ENCODE measurements at places on chromosomes 12 and 14.

DNA sequence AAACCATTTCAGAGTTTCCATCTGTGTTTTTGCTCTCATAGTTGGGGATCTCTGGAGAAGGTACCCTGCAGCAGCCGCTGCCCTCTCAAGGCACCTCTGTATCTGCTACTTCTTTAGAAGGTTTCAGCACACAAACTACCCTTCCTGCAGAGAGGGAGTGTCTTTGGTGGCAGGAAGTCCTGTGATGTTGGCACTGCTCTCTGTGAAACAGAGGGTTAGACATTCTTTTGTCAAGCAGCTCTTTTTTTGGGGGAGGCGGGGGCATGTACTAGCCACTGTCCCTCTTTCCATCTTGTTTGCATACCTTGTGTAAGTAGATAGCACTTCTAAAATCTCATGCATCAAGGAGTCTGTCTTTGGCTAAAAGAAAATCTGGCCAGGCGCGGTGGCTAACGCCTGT, 352.6 kb downstream of the BMP4 start:
- DNase-seq: no peak

- DNase-seq: no peak
Observed at GRCh38 chr12:132620899-132621656, 2.5 kb downstream of the P2RX2 start.

DNA sequence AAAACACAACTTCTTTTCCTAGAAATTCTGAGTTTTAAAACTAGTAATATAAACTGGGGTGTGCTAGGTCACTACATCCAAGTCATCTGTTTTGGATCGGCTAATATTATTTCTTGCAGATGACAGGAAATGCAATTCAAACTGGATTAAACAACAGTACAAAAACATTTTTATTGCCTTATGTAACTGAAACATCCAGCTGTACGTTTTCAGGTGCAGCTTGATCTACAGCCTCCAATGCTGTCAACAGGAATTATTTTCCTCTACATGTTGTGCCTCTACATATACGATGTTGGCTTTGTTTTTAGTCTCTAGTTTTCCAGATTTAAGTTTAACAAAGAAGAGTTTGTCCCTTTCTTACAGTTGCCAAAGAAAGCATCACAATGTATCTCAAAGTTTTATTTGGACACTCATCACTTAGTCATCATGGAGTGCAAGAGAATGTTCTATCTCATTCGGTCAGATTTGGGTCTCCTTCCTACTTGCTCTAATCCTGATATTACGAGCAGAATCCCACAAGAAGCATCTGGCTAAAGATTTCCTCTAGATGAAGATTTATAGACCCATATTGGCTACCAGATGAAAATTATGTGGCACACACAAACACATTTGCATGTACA, 326.7 kb downstream of the SLC6A15 start:
- no peak for DNase-seq

DNA sequence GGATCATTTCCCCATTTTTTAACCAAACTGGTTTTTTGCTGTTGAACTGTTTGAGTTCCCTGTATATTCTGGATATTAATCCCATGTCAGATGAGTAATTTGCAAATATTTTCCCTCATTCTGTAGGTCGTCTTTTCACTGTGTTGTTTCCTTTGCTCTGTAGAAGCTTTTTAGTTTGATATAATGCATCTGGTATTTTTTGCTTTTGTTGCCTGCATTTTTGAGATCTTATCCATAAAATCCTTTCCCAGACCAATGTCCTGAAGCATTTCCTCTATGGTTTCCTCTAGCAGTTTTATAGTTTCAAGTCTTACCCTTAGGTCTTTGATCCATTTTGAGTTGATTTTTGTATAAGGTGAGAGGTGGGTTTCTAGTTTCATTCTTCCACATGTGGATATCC, 71.3 kb downstream of the LRP6 start:
- no peak for DNase-seq

GRCh38 chr12:19035536-19035935, 94.0 kb upstream of the PLEKHA5 start:
- DNase-seq: no peak

GRCh38 chr12:15355766-15356165, 33.5 kb downstream of the PTPRO start:
- DNase-seq: no peak

- DNase-seq: no peak
Observed at GRCh38 chr12:6070472-6071257, 53.8 kb downstream of the VWF start.

DNA sequence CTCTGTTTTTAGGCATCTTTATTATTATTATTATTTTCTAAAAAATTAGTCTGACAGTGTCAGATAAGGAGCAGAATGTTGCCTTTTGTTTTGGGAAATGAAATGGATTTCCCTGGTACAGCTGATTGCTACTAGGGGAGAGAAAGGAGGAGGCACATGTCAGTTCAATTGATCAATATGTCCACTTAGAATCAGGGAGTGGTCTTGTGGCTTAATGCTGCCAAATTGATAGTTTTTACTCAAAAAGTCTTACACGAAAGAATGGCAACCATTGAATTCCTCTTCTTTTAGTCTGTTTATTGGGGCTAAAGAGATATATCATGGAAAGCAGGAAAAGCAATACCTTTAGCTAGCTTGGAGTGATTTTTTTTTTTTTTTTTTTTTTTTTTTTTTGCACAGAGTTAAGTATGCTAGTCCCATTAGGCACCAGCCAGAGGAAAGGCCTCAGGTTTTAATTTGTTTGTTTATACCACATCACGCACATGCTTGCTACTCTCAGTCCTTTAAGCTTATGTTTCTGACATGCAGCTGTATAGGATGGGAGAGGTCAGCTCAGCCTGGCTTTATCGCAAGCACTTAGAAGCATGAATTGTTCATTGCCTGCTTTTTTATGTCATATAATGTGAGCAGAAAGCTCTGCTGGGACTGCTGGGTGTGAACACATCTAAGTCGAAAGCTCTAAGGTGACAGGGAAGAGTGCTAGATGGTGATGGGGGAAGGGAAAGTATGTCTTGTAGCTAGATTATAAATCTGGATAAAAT, 1.4 kb downstream of the AKAP6 start:
- DNase-seq: no peak

- DNase-seq: no peak
Observed at GRCh38 chr12:82411546-82412230, 53.4 kb downstream of the METTL25 start.

DNA sequence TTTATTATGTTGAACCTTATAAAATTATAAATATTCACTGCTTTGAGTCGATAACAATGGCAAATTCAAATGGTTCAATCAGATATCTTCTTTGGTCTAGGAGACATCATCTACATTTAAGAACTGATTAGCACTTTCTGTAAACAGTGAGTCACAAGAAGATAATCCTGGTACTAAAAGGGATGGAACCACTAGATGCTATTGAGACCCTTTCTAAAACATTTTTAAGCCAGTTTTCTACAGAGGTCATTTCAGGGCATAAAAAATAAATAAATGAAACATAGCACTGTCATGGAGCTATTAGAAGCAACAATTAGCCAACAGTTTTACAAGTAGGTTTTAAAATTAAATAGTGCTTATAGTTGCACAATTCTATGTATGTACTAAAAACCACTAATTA, 212.2 kb downstream of the DUSP6 start:
- no peak for DNase-seq

DNA sequence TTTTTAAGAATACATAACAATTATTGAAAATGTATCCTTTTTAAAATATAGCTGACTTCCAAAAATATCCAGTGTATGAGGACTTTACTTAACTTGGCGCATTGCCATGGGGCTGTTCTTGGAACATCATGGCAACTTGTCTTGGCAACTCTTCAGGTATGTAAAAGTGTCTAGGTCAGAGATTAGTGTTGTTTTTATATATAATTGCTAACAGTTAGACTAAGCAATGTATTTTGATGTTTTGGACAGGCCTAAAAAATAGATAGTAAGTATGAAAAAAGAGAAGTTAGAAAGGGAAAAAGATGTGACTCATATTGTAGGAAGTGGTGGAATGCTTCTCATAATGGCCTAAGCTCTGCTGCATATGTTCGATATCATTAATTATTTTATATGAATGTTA, 70.9 kb downstream of the MON2 start:
- no peak for DNase-seq

DNA sequence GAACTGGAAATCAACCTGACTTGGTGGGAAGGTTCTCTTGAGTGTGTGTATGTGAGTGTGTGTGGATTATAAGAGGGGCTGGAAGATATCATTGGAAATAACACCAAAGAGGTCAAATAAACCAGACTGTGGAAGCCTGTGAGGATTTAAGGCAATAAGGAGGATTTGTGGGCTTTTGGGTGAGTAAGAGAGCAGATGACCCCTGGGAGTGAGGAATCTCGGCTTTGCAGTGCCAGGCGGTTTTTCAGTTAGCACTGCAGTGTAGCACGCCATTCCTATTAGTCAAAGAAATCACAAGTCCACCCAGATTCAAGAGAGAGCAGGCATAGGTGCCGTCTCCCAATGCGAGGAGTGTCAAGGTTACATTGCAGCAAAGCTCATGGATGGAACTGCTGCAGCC, 63.3 kb downstream of the CALM1 start:
- DNase-seq: no peak

- DNase-seq: no peak
Observed at GRCh38 chr12:122457627-122458026, 35.2 kb upstream of the CLIP1 start.

GRCh38 chr12:16034136-16034817, 123.1 kb downstream of the DERA start:
- no peak for DNase-seq

GRCh38 chr12:124814741-124815613, 48.7 kb downstream of the SCARB1 start:
- DNase-seq: no peak

DNA sequence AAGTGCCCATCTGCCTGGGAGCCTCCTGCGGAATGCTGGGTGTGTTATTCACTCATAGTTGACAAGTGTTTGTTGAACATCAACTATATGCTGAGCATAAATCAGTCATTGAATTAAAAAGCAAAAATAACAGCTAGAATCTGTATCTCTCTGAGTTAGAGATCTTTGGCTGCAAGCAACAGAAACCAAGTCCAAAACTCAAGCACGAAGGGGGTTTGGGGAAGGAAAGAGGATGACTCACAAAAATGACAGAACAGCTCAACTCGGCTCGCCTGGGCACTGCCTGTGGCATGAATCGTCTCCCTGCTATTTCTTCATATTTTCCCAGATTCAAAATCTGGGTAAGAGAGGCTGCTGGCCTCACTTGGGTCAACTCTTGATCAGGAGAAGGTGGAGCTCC, 72.6 kb upstream of the NCOR2 start:
- DNase-seq: no peak

- no peak for DNase-seq
Observed at GRCh38 chr12:68158432-68158831, 1.1 kb downstream of the IFNG start.

DNA sequence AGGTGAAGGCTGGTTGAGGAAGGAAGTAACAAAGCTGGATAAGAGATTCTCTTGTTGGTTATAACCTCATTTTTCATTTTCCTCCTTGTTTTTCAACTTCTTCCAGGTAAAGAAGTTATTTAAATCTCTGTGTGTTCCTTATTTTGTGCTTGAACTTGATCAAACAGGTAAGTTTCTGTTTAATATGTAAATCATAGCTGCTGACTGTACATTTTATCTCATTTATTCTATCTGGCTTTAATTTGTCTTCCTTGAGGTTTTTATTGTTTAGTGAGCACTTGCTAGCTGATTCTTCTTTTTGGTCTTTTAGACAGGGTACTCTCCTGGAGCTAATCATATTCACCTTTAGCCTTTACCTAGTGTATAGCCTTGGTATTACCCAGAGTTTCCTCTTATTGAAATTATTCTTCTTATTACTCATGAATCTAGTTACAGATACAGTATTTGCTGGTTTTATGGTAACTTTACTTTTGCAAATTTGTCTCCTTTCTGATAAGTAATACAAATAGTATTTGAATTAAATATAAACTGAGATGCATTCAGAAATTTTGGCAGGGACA, 42.4 kb downstream of the TXNRD1 start:
- DNase-seq: no peak

- no peak for DNase-seq
Observed at GRCh38 chr14:24710403-24711112, 76.6 kb upstream of the GZMB start.

DNA sequence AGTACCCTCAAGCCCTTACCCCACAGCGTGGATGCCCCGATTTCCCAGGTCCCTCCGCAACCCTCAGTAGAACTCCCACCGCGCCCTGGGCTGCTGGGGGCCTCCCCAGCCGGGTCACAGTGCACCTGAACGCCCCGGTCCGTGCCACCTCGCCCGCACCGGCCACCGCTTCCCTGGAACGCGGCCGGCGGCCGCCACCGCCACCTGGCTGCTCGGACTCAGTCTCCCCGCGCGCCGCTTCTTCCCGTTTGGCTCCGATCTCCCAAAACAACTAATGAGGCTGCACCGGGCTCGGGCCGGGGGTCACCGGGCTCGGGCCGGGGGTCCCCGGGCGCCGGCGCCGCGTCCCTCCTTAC, 1.0 kb downstream of the ITPK1 start:
- no peak for DNase-seq

DNA sequence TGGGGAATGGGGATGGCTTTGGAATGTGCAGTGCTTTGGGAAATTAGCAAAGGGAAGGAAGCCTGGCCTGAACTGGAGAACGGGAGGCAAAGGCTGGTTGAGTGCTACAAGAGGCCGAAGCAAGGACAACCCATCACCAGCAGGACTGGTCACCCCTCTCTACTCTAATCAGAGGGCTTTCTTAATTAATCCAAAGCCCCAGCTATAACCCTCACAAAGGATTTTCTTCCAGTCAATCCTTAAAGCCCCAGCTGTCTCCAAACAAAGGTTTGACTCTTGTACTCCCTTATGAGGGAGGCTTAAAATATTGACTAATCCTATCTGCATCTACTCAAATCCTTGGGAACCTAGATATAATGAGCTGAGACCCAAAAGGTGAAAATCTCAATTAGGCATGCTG, 256.3 kb downstream of the NTF3 start:
- no peak for DNase-seq

GRCh38 chr14:33467971-33468370, 482.9 kb downstream of the EGLN3 start:
- no peak for DNase-seq

DNA sequence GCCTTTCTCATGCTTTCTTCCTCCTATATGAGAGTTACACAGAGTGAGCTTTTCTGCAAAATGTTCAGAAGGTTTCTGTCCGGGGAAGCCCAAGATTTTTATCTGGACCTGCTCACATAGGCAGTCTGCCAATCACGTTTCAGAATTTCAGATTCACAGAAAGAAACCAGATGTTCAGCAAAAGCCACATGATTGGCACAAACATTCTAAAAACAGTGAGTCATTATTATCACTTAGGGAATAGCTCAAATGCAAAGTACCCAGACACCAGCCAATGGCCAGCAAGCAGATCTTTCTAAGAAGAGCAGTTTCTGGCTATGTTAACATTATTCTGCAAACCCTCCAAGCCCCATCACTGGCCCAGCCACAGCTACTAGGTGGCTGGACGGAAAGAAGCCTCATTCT, 1558.5 kb upstream of the TMEM132C start:
- DNase-seq: no peak
